ENCODE measurements at places on chromosomes 3 and 15.

GRCh38 chr3:19457449-19457848, 309.1 kb downstream of the KCNH8 start:
- no peak for DNase-seq

- DNase-seq: no peak
These were observed 151.1 kb downstream of the OSBPL10 start for GRCh38 chr3:31829826-31830426.

DNA sequence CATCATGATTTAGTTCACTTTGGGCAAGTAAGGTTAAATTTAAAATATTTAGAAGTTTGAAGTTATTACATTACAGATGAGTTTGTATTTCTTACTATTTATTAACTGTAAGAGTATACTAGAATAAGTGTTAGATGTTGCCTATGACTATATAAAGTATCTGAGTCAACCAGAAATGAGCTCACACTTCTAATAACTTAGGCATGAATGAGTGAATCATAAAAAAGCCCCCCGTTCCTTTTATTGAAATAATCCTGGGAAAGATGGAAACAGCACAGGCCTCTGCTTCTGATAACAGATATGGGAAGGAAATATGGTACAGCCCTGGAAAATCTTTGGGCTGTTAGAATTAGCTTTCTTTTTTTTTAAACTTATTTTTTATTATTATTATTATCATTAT, 66.6 kb upstream of the TGFBR2 start:
- no peak for DNase-seq

DNA sequence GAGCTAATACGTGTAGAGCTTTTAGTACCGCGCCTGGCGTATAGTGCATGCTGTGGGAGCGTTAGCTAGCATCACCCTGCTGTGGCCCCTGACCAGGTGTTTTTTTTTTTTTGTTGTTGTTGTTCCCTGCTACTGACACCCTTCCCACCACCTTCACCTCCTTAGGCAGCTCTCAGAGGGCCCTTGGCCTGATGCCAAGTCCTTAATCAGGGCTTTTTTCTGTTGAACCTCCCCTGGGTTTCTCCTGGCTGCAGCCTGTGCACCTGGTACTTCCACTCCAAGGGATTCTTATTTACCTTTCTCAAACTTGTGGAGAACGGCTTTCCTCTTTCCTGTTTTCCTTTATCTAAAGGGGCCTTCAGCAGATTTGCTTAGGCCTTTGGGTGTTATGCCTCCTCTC, 53.3 kb downstream of the SLC7A14 start:
- no peak for DNase-seq

- DNase-seq: no peak
These were observed 276.5 kb downstream of the EDEM1 start for GRCh38 chr3:5463991-5464390.

DNA sequence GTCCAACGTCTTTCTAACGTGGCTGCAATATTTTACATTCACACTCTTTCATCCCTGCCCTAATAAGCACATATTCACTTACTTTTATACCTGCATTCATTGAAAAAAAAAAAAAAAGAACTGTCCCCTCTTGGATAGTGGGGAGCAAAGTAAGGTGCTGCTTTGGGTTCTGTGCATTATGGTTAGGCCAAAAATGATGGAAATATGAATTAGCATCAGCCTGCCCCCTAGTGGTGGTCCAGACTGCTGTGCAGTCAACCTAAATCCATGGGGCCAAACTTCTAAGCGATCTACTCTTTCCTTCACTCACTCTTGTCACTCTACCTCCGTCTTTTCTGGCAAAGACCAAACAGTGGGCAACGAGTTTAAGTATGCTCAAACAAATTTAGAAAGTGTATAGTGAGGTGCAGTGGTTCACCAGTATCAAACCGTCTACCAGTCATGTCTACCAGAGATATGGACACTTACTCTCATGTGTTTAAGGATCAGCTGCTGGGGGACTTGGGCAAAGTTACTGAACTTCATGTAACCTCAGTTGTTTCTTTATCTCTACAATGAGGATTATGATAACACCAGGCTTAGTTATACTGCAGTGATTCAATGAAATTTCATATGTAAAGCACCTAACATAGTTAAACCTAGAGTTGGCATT, 61.5 kb upstream of the GRM7 start:
- DNase-seq: peak; percentile 22

DNA sequence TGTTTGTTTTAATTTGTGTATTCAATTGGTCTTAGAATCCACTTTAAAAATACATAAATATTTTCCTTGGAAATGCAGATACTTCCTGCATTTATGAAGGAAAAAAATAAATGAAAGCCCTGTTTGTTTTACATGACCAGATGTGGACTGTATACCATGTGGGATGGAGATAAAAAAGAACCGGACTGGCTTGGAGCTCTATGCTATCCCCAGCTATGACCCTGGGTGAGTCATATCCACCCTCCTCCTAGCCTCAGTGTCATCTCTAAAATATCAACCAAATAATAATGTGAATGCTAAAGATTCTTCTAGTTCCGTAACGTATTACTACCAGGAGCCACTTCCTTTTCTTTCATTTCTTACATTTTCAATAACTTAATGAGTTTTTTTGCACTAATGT, 44.5 kb upstream of the PDZRN3 start:
- DNase-seq: peak; percentile 2

DNA sequence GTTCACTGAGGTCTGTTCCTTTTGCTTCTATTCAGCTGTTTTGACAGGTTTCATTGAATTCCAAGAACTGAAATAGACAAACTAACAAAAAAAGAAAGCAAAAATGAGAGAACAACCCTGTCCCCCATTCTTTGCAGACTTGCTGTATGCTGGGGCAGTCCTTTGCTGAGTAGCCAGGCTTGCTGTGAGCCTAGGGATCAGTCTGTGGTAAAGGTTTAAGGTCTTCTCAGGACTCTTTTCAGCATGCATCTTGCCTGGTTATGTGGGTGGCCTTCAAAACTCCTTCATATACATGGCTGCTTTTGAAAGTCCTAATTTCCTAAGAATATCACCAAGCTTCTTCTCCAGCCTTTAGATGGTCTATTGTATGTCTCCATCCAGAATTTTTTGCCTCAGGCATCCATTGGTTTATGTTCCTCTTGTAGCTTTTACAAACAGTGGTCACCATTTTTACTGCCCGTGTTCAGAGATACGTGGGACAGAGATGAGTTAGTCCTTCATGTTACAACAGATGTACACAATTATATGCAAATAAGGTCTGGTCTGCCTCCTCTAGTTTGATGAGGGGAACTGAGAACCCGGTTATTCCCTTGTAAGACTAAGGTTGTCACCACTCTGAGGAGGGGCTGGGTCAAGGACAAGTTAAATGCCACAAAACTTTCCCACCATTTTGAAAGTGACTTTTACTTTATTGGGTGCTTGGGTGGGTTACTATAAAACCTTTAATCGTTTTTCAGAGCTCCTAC, 41.4 kb downstream of the SACM1L start:
- DNase-seq: peak; percentile 37

DNA sequence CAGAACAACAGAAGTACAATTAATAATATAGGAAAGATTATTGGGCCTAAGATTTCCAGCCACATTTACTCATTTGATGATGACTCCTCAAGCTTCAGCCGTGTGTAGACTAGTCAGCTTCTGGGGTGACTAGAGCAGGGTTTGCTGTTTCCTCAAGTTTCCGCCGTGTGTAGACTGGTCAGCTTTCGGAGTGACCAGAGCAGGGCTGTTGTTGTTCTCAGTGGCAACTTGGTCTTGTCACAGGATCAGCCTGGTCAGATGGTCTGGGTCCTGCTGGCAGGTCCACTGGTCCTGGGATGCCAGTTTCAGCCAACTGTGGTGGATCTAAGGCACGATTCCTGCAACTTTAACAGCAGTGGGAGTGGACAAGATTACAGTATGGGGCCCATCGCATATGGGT, 21.8 kb upstream of the NOX5 start:
- no peak for DNase-seq

DNA sequence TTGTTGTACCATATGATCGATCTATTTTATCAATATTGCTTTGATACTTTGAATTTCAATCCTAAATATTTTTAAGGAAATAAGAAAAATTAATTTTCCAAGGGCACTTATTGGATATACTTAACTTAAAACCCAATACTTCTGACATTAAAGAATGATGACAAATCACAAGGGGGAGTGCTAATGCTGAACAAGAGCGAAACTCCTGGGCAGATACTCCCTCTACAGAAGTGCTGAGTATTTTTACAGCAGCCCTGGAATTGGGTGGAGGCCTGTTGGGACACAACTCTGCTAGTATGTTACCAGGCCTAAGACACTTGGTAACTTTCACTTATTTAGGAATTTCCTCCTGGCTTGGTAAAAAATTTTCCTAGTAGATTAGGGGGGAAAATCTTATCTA, 46.2 kb downstream of the DENND6A start:
- DNase-seq: no peak

DNA sequence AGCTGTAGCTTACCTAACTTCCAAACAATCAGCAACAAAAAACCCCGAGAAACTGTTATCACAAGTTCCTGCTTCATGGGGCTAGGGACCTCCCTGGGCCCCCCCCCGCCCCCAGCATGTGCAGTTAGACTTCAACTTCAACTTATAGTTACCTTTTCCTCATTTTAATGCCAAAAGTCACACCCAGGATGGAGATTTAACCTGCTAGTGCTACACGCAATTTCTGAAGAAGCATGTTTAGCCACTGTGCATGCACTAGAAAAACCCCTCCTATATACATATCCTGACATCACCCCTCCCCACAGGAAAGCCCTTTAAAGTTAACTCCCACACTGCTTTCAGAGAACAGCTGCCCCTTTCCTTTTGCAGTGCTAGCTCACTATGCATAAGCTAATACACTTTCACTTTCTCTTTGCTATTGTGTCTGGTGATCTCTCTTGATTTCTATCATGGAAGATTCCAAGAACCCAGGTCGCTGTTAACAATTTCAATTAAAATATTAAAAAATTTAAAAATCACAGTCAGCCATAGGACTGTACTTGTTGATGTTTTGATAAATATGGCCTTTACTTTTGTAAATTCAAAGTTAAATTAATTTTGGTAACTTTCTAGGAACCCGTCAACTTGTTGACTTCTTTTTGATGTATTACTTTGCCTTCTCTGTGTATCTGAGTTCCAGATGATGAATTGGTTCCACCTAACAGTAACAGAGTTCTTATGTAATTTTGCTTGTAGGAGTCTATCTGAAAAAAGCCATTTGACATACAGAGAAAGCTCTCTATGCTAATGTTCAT, 75.2 kb upstream of the ACAD9 start:
- no peak for DNase-seq
